ENCODE measurements at places on chromosomes 1 and 21.

GRCh38 chr1:22639286-22639685 lies 2.9 kb downstream of the C1QA start:
- no peak for DNase-seq

DNA sequence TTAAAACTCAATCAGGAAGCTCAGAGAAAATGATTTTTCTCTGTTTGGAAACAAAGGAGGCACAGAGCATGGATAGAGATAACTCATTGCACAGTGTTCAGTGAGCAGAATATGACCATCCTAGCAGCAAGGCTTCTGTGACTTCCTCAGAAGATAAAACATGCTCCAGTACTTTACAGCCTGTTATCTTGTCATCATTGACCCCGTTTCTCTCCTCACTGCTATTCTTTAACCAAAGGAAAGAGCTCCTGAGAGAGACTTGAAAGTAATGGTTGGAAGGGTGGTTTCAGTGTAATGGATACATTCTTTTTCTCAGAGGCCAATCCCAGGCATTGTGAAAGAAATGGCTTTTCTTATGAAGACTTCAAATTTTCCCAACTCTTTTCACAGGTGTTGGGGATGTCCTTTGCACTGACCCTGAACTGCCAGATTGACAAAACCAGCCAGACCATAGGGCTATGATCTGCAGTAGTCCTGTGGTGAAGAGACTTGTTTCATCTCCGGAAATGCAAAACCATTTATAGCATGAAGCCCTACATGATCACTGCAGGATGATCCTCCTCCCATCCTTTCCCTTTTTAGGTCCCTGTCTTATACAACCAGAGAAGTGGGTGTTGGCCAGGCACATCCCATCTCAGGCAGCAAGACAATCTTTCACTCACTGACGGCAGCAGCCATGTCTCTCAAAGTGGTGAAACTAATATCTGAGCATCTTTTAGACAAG lies 25.9 kb downstream of the CD53 start:
- DNase-seq: no peak

- DNase-seq: peak; percentile 48
Measured at GRCh38 chr1:193104502-193104906, 710 bp downstream of the GLRX2 start.

DNA sequence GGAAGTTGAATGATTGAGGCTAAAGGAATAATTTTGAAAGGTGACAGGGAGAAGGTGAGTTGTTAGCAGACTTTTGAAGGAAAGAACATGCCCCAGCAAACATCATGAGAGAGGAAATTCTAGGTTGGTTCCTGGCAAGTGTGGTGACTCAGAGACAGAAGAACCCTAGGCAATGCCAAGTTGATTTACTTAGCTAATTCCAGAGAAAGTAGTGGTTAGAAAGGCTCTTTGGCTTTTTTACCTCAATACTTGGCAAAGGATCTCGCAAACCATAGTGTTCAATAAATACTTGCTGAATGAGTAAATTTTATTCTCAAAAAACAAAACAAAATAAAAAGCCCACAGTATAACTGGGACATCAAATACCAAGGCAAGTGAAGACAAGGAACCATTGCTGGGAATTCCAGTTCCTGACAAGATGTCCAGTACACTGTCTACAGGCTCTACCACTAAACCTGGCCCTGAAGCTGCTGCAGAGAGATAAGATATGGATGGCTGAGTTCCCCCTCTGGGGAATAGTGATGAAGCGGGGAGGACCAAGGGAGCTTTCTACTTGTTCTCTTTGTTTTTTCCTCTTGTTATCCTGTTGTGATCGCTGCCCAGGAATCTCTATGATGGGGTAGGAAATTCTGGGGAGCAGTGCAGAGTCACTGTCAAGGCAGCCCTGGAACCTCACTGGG lies 48.2 kb downstream of the IL12RB2 start:
- DNase-seq: no peak

- no peak for DNase-seq
Measured at GRCh38 chr21:39198800-39199199, 15.5 kb upstream of the PSMG1 start.

DNA sequence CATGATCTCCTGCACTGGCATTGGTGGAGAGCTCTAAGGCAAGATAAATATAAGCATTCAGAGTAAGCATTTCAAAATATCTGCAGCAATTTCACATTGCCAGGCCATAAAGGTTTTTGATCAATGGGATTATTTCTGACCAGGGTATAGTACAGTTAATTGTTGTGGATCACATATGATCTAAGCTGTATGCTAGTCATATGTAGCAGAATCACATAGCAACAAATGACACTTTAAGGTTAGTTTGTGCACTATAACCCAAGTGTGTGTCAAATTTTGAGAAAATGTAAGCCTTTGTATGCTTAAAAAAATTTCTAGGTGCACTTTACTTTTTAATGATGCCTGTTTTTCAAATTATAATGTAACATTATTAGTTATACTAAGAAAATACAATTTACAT lies 386.0 kb upstream of the ADAMTS5 start:
- no peak for DNase-seq

DNA sequence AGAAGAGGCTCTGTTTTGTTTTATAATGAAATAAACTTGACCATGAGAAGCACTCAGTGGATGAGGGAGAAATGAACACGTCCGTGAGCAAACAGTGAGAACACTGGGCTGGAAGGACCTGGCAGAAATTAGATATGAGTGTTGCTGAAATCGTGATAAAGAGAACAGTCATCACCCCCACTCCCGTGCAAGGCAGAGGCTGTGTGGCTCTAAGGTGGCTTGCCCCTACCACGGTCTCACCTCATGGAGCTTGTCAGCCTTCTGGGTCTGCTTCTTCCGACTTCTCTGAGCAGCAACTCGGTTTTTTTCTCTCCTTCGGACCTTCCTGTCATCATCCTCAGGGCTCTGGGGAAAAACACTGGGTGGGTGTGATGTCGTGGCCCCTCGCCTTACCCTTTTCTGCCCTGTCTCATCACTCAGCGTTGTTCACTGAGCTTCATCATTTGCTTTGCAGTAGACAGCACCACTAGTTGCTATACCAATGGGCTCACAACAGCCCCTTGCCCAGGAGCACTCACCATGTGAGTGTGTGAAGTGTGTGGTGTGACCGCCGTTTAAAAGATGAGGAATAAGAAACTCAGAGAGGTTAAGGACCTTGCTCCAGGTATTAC lies 2.8 kb downstream of the BATF3 start:
- no peak for DNase-seq

DNA sequence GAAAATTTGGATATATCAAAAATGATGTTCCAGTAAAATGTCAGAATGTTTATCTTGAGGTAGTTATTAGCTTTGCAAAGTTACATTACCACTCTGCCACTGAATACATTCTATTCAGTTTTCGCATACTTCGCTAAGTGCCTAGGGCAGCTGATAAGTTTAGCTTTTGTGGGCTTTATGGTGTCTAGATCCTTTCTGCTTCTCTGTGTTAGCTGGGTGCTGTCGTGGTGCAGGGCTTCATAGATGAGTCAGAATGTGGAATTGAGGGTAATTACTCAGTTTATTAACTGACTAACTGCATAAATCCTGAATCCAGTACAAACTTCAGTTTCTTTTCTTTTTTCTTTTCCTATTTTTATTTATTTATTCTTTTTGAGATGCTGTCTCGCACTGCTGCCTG lies 21.5 kb downstream of the NCAM2 start:
- no peak for DNase-seq

GRCh38 chr1:79295967-79296366 lies 289.4 kb upstream of the ADGRL4 start:
- no peak for DNase-seq

DNA sequence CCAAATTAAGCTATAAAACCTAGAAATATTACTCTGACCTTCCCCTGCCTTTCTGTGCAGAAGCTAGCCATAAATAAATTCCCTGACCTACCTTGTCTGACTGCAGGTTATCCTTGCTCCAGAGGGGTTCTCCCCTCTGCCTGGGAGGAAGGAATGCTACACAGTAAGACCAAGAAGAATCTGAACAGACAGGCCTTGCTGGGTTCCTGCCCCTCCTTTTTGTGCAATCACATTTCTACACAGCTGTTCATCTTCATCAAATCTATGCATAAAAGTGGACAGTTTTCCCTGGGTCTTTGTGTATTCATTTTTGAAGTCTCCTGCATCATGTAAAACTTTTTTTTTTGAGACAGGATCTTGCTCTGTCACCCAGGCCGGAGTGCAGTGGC lies 50.6 kb downstream of the DNTTIP2 start:
- no peak for DNase-seq

DNA sequence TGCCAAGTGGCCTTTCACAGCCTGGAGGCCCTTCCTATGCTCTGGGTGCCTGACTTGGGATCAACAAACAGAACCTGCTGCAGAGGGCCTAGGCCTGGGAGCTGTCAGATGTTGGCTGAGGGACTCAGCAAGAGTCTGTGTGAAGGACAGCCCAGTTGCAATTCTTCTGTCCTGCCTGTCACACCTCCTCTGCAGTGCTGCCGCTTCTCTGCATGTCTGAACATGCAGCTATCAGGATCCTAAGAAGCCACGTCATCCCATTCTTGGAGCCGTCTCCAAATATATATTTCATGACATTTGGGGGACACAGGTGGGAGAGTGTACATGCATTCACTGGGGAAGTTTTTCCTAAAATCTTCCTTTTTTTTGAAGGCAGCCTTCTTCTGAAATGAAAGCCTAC lies 8.6 kb downstream of the FCAMR start:
- no peak for DNase-seq

DNA sequence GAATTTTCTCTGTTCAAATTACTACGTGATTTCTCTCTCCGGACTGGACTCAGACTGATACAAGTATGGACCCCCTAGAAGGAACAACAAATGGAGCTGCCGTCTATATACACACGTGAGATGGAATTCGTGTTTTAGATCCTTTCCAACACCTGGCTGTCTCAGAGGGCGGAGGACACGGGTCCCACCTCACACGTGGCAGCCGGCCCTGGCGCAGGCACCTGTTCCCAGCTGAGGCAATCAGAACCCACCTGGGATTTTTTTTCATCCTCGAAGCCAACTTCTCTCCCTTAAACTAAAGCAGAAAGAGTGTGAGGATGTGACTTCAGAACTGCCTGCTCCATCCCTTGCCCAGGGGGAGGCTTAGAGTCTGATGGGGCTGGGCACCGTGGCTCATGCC lies 34.1 kb upstream of the SCCPDH start:
- peak; percentile 41 for DNase-seq

DNA sequence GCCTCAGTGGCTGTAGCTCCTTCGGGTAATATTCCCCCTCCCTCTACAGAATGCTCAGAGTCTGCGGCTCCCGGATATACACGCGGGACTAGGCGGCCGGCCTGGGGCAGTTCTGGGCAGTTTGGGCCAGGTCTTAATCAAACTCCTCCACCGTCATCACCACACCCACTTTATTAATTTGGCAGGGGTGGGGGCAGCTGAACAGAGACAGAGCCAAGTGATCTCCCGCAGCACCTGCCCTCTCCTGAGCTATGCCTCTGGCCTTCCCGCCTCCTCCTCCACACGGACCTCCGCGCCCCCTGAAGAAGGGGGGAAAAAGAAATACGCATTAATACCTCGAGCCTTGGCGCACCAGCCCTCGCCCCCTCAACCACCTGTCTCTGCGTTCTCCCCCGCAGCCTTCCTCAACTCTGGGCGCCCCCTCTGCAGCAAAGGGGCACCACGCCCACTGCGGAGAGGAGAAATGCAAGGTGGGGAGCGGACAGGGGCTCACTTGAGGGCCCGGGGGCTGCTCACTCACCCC lies 42.6 kb downstream of the CD34 start:
- DNase-seq: peak; percentile 8

DNA sequence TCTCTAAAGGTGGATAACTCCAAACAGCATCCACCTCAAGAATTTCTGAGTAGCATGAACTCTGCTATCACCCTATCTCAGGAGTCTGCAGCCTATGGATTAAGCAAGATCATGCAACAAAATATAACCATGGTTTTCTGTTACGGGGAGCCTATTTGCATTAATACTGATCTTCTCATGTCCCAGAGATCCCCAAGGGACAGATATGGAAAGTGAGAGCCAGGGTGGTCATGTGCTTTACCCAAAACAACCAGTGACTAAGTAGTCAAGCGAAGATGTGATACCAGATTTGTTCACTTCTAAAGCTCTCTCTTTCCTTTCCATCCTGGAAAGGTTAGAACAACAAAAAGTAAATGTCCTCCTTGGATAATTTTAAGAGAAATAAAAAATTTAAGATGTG lies 125.1 kb downstream of the PRRX1 start:
- DNase-seq: no peak

- DNase-seq: peak; percentile 84
Measured at GRCh38 chr1:148362626-148363438, 120.3 kb downstream of the PPIAL4G start.

GRCh38 chr1:150009604-150010392 lies 728 bp downstream of the OTUD7B start:
- DNase-seq: peak; percentile 49

DNA sequence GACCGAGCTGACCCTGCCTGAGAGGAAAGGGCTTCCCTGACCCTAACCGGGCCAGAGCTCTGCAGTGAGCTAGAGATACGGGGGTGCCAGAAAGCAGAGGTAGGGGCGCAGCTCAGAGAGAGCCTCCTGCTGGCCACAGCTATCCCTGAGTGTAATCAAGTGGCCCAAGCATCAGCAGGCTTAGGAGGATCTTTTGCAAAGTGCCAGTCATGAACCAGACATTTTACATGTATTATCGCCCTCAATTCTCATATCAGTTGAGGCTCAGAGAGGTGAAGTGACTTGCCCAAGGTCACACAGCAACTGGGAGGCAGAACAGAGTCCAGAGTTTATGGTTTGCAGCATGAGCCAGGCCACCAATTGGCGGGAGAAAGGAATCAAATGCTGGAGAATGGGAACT lies 7.0 kb upstream of the ID3 start:
- no peak for DNase-seq

GRCh38 chr1:22852144-22852655 lies 120.5 kb downstream of the LACTBL1 start:
- no peak for DNase-seq

- DNase-seq: no peak
Measured at GRCh38 chr1:67629370-67630075, 55.5 kb upstream of the GADD45A start.

DNA sequence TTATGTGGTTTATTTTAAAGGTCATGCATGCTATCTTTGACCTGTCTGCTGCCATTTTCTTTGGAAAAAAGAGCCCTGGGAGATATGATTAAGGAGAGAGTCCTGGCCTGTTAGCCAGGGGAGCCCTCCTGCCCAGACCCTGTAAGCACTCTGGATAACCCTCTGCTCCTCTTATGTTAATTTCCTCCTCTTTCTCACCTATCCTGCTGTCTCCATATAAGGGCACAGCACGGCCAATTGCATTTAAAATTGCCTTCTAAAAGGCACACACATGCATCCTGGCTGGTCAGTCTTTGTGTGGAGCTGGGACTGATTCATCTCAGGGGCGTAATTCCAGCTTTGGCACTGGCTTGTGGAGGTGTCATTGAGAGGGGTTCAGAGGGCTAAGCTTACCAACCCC lies 158.9 kb downstream of the ST6GALNAC5 start:
- no peak for DNase-seq
